Right renal pelvis (tissue), 4 donors: ENCODE measurements at places on chromosomes 13 and 19.

DNA sequence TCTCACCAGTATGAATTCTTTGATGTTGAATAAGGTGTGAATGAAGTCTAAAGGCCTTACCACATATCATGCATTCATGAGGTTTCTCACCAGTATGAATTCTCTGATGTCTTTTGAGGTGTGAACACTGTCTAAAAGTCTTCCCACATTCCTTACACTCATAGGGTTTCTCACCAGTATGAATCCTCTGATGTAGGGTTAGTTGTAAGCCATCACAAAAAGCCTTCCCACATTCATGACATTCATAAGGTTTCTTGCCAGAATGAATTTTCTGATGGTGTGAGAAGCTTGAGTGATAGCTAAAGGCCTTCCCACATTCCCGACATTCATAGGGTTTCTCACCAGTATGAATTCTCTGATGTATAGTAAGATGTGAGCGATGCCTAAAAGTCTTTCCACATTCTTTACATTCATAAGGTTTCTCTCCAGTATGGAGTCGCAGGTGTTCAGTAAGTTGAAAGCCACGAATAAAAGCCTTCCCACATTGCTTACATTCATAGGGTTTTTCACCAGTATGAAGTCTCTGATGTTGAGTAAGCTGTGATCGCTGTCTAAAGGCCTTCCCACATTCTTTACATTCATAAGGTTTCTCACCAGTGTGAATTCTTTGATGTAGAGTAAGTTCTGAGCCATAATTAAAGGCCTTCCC lies 27.7 kb downstream of the ZNF461 start:
- DNase-seq: no peak

GRCh38 chr19:5343848-5344247 lies 3.2 kb upstream of the PTPRS start:
- DNase-seq: no peak

DNA sequence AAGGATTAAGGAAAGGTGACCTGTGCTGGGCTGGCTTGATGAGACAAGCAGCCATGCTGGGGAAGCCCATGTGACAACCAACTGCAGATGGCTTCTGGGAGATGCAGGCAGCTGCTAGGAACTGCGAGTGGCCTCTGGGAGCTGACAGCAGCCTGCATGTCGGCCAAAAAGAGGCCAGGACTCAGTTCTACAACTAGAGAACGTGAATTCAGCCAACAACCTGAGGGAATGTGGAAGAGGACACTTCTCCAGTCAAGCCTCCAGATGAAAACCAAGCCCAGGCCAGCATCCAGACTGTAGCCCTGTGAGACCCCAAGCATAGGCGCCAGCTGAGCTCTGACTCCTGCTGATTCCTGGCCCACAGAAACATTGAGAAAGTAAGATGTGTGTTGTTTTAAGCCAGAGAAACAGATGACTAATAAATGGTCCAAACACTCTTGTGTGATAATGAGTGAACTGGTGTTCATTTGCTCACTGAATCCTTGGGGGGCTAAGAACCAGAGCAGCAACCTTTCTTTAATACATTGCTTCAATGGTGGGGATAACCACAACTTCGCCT lies 45.0 kb downstream of the SLC7A1 start:
- DNase-seq: no peak

DNA sequence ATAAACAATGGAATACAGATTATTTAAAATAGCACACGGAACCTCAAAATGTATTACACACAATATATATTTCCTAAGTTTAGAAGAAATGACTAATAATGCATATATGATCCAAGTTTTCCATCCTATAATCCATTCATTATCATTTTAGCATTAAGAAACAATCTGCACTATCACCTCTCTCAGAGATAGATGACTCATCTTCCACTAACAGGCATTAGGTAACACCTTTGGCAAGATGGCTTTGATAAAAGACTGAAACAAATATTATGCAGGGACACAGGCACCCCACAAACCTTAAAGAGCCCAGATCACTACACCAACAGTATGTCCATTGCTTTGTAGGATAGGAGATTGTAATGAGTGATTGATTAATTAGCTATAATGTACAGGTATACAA lies 4.1 kb downstream of the ENOX1 start:
- DNase-seq: no peak

- DNase-seq: no peak
Observed at GRCh38 chr13:46629811-46630413, 76.9 kb downstream of the LRCH1 start.

DNA sequence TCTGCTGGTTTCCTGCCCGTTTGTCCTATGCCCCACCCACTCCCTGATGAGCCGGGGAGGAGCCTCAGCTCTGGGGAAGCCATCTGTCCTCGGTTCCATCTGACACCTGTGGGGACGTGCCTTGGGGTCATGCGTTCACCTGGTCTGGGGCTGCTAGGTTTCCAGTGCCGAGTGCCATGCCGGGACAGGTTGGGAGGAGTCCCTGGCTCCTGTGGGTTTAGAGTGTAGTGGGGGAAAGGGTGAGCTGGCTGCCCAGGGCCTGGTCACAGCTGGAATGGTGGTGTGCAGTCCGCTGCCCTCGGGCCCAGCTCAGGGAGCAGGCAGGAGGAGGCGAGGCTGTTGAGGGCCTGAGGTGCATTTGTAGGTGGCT lies 2.5 kb downstream of the KDM4B start:
- no peak for DNase-seq

GRCh38 chr19:50717026-50717723 lies 2.4 kb downstream of the SHANK1 start:
- no peak for DNase-seq

DNA sequence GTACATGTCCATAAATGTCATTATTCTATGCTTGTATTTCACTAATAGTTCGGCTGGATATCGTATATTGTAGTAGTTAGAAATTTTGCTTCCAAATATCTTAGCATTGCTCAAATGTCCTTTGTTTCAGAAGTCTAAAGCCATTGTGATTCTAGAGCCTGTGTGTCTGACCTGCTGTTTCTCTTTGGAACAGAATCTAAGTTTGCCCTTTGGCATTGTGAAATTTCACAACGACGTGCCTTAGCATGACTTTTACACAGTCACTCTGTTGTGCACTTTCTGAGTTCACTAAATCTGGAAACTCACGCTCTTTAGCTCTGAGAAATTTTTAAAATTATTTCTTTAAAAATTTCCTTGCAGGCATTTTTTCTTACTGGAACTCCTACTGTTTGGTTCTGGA lies 152.2 kb downstream of the TBC1D4 start:
- DNase-seq: no peak

GRCh38 chr19:14611051-14611450 lies 28.2 kb downstream of the CLEC17A start:
- DNase-seq: no peak

- DNase-seq: no peak
Observed at GRCh38 chr13:30240608-30241007, 66.7 kb downstream of the KATNAL1 start.

- DNase-seq: no peak
Observed at GRCh38 chr19:5023128-5023571, 54.2 kb downstream of the KDM4B start.

GRCh38 chr13:39855236-39855635 lies 199.8 kb downstream of the COG6 start:
- DNase-seq: no peak

GRCh38 chr19:18282021-18282787 lies 782 bp upstream of the JUND start:
- DNase-seq: no peak
